ENCODE measurements at places on chromosomes 5 and 9.

DNA sequence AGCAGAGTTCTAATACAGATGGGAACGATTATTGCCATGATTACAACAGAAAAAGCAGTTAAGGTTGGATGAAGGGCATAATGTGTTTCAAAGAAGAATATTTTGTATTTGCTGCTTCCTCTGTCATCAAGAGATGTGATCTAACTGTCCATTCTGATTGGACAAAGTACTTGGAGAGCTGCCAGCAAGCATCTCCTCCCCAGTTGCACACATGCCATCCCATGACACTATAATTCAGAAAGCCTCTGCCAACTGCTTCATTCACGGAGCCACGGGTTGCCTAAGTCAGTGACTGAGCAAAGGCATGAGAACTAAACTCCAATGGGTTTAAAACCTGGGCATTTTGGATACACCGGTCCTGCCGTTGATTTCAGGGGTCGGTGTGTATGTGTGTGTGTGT lies 253.8 kb downstream of the CRB2 start:
- no peak for DNase-seq

GRCh38 chr5:159543326-159543725 lies 213.0 kb upstream of the IL12B start:
- no peak for DNase-seq

- no peak for DNase-seq
Measured at GRCh38 chr5:59169768-59170150, 586.9 kb downstream of the RAB3C start.

- no peak for DNase-seq
Measured at GRCh38 chr5:143793249-143793648, 18.7 kb upstream of the HMHB1 start.

- DNase-seq, result no peak
Measured at GRCh38 chr9:136403915-136404800, 4.2 kb upstream of the SNAPC4 start.

- DNase-seq, result peak; percentile 4
Measured at GRCh38 chr9:17531642-17532254, 47.1 kb upstream of the SH3GL2 start.

DNA sequence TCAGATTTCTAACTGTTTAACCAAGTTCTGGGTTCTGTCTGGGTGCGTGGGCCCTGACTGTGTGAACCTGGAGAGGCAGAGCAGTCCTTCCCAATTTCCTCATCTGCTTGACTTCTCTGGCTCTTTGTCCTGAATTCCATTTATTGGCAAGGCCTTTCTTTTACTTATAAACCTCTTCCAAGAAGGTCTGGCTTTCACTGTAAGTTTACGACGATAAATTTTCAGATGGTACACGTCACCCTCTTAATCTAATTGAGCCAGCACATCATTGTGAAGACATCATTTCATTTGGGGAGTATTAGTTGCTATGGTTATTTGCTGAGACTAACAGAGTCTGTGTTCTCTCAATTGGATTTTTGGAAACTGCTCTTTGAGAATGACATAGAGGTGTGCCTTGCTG lies 92.4 kb downstream of the ARHGAP26 start:
- DNase-seq, result no peak

- DNase-seq, result no peak
Measured at GRCh38 chr5:57509501-57510260, 27.1 kb upstream of the ACTBL2 start.

DNA sequence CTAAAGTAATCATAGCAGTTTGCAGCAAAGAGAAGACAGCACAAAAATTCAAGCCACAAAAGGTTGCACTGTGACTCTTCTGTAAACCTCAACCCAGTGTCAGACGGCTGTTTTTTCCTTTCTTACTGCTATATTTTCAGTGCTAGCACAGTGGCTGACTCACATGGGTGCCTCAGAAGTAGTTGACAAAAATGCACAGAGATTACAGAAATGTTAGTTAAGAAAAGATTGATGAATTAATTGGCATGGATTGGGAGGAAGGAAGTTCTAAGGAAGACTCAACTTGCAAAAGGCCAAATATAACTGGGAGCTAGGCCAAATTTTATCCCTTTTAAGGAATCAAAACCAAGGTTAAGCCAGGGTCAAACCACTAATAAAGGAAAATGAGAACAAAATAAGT lies 43.7 kb upstream of the ITGA1 start:
- no peak for DNase-seq

GRCh38 chr9:37562826-37563225 lies 13.4 kb downstream of the FBXO10 start:
- DNase-seq, result no peak

DNA sequence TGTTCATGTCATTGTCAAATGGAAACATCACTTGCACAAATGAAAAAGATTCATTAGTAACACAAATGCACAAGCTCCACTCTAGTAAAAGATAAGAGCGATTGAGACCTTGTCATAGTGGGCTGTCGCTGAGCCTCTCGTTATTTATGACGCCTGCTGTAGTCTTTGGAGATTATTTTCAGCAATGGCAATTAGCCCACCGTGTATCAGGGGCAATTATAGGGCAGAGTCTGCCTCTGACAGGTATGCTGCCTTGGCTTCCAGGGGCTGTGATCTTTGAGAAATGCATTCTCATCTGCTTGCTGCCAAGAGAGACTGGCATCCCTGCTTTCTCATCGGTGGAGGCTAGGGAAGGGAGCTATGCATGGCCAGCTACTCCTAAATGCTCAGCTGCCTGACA lies 426.8 kb upstream of the CLINT1 start:
- DNase-seq, result no peak

DNA sequence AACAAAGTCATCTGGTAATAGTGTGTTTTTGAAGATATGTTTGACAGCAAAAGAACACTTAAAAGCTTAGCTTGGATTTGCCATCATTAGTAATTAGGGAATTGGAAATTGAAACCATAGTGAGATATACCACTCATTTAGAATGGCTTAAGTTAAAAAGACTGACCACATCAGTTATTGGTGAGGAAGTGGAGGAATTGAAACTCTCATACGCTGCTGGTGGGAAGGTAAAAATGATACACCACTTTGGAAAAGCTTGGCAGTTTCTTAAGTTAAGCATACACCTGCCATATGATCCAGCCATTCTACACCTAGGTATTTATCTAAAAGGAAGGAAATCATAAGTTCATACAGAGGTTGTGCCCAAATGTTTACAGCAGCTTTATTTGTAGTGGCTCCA lies 213.2 kb downstream of the TRIO start:
- DNase-seq, result no peak

GRCh38 chr5:149367249-149367971 lies 9.6 kb downstream of the PCYOX1L start:
- DNase-seq, result no peak

GRCh38 chr9:121390372-121390771 lies 20.3 kb upstream of the STOM start:
- DNase-seq, result no peak

DNA sequence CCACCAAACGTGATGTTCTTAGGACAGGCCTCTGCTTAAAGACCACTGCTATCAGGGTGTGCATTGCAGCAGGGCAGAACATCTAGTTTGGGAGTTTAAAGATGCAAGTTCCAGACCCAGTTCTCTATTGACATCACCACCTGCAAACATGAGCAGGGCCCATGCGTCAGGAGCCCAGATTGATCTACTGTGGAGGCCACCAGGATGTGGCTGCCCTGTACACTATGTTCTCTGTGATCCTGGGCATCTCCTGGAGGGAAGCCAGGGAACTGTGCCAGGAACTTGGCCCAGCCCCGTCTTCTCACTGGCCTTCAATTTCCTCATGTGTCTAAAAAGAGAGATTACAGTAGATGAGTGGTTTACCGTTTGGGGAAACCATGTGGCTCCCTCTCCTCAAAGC lies 87.1 kb downstream of the PDE6A start:
- DNase-seq, result peak; percentile 26

- DNase-seq, result no peak
Measured at GRCh38 chr5:31855134-31856040, 216.5 kb downstream of the PDZD2 start.

- no peak for DNase-seq
Measured at GRCh38 chr9:121362813-121363621, 7.0 kb downstream of the STOM start.

DNA sequence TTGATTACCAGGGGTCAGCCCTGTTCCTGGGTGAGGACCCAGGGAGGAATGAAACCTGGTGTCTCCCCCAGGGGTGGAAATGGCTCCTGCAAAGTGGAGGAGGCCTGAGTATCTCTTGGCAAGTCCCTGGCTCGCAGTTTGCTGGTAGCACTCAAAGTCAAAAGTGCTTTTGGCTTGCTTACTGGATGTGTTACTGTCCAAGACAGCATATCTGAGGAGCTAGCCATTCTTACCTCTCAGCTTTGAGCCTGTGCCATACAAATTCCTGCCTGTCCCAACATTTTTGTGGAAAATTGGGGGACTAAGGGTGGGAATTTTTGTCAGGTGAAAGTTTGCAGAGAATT lies 9.9 kb downstream of the ZNF618 start:
- DNase-seq, result no peak

- peak; percentile 34 for DNase-seq
Measured at GRCh38 chr9:35954942-35955546, 2.9 kb downstream of the OR2S2 start.

DNA sequence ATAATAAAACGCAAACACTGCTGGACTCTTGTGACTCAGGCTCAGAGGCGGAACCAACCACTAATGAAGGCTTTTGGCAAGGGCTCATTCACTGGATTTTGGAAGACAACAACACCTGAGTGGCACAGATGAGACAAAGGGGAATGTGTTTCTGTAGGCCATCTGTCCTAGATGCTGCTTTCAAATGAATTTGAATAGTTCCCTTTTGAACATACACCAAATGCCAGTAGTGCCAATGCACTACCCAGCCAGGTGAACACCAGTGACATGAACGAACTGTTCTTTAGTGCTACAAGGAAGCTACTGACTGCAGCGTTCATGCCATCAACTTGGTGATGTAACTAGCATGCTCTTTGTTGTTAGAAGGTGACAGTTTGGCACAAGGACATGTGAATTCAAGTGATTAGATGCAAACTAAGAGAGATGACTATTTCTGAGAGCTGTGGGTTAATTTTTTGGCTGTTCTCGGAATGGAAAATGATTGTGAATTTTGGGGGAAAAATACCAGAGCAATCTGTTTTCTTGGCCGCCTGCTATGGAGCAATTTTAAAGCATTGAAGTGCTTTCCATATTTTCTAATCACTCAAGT lies 173.7 kb downstream of the SLC24A2 start:
- no peak for DNase-seq

DNA sequence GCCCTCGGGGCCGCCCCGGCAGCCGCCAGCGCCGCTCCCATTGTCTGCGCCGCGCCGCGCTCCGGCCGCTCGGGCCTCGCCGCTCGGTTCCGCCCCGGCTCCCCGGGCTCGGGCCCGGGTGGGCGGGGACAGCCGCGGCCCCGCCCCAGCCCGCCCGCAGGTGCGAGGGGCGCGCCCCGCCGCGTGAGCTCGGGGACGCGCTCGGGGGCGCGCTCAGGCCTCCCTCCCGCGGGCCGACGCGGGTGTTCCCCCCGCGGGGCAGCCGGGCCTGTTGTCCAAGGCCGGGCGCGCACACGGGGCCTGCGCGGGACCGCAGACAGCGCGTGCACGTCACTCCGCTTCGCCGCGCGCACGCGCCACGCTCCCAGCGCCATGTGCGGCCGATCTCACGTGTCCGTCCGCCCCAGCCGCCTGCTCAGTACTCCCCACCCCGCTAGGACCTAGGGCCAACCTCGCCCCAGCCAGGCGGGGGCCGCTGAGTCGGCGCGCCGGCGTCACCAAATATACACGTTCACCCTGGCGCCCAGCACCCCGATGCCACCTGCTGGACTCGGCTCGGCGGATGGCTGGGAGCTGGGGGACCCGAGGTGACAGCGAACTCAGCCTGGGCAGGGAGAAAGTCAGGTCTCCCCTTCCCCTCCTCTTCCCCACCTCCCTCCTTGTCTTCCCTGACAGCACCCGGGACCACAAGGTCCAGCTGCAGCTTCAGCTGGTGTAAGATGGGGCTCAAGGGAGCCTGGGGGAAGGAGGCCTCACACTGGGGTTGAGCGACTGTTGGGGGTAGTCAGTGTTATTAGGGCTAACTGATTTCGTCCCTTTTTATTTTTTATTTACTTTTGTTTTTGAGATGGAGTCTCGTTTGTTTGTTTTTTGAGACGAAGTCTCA lies 14.3 kb downstream of the GBGT1 start:
- peak; percentile 71 for DNase-seq

DNA sequence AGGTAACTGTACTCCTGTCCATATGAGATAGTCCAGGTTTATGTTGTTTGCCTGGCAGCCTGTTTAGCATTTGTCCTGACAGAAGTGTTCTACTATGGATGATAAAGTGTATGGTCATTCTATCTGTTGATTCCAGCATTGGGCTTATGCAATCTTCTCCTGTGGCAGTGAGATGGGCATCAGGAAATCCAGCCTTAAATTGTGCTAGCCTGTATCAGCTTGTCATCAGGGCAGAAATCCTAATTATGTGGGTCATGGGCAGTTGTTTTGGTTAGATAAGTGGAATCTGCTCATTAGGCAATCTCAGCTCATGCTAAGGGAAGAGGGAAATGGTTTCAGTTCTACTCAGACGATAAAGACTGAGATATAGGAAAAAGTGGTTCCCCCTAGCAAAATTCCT lies 247.4 kb upstream of the CHD1 start:
- peak; percentile 4 for DNase-seq

- no peak for DNase-seq
Measured at GRCh38 chr9:26369093-26369492, 523.5 kb downstream of the CAAP1 start.

- no peak for DNase-seq
Measured at GRCh38 chr9:71916834-71917534, 5.5 kb downstream of the C9orf85 start.

DNA sequence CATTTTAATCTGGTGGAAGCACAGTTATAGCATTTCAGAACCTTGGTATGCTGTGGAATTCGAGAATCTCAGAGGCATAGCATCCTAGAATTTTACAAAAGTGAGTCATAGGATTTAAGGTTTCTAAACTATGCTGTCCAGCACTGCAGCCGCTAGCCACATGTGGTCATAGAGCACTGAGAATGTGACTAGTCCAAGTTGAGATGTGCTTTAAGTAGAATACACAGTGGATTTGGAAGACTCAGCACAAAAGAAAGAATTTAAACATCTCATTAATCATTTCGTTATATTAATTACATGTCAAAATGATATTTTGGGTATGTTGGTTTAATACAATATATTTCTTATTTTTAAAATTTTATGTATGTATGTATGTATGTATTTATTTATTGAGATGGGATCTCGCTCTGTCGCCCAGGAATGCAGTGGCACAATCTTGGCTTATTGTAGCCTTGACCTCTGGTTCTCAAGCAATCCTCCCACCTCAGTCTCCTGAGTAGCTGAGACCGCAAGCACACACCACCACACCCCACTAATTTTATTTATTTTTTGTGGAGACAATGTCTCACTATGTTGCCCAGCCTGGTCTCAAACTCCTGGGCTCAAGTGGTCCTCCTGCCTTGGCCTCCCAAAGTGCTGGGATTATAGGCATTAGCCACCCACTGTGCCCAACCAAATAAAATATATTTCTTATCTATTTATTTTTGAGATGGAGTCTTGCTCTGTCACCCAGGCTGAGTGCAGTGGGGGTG lies 20.4 kb upstream of the RPS14 start:
- DNase-seq, result no peak

- no peak for DNase-seq
Measured at GRCh38 chr5:7494481-7495130, 98.7 kb downstream of the ADCY2 start.

GRCh38 chr9:4167728-4168127 lies 132.1 kb downstream of the GLIS3 start:
- no peak for DNase-seq

GRCh38 chr9:36136272-36136893 lies at the start of gene GLIPR2:
GLIPR2 (plus strand) TSS chr9:36136733; CDS start chr9:36136779, 46 bp downstream.
- no peak for DNase-seq

- DNase-seq, result no peak
Measured at GRCh38 chr5:143212261-143212660, 191.2 kb downstream of the NR3C1 start.

GRCh38 chr5:154049636-154050035 lies 10.9 kb downstream of the MFAP3 start:
- no peak for DNase-seq

GRCh38 chr9:91837981-91838731 lies 111.9 kb downstream of the ROR2 start:
- no peak for DNase-seq
